ENCODE measurements at places on chromosomes 13 and 19. TPM values are rescaled to one million over a fixed set of nuclear protein-coding genes. Genes with fewer than 3 reads are reported as not detected.

Gene TMEM59L
- total RNA-seq: 0.07 TPM

Gene ZNF763
- total RNA-seq: 0.27 TPM

Gene TPTE2
- total RNA-seq: not detected

Gene HNRNPUL1
- 141 TPM for total RNA-seq

Gene NPAS1
- not detected for total RNA-seq

Gene TTC9B
- total RNA-seq: not detected

Gene FFAR2
- total RNA-seq: not detected

Gene FSD1
- 7.9 TPM for total RNA-seq

Gene PDX1
- not detected for total RNA-seq

Gene PSG11
- total RNA-seq: not detected

Gene CEBPA
- total RNA-seq: not detected

Gene TNNI3
- not detected for total RNA-seq

Measured in mammary microvascular endothelial cell (primary cell).